ENCODE measurements at places on chromosomes 12 and 14.

GRCh38 chr14:86574051-86574777, 1044.3 kb downstream of the FLRT2 start:
- DNase-seq, result no peak

GRCh38 chr12:128449146-128449894, 182.3 kb downstream of the TMEM132C start:
- DNase-seq, result no peak

DNA sequence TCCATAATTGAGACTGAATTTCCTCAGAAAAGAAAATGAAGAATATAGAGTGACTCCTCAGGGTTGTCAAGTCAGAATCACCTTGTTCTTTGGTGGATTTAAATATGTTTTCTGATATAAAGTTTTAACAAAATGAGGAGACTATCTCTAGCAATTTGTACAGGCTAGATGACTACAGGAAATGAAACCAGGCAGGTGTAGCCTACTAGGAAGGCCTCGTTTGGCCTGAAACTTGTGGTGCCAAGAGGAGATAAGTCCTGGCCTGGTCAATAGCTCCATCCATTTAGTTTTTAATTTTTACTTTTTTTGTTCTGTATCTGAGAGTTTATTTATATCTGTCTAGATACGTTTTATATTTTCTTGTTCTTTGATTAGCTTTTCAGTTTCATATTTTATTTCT, 41.5 kb downstream of the SNAPC1 start:
- no peak for DNase-seq

GRCh38 chr12:56688846-56689109, 694 bp upstream of the PTGES3 start:
- DNase-seq, result no peak

GRCh38 chr14:106372870-106373652, 846.7 kb downstream of the TMEM121 start:
- no peak for DNase-seq

- no peak for DNase-seq
Measured at GRCh38 chr14:100889641-100890040, 13.9 kb downstream of the RTL1 start.

- DNase-seq, result no peak
Measured at GRCh38 chr12:9361879-9362326, 153.7 kb upstream of the PZP start.

DNA sequence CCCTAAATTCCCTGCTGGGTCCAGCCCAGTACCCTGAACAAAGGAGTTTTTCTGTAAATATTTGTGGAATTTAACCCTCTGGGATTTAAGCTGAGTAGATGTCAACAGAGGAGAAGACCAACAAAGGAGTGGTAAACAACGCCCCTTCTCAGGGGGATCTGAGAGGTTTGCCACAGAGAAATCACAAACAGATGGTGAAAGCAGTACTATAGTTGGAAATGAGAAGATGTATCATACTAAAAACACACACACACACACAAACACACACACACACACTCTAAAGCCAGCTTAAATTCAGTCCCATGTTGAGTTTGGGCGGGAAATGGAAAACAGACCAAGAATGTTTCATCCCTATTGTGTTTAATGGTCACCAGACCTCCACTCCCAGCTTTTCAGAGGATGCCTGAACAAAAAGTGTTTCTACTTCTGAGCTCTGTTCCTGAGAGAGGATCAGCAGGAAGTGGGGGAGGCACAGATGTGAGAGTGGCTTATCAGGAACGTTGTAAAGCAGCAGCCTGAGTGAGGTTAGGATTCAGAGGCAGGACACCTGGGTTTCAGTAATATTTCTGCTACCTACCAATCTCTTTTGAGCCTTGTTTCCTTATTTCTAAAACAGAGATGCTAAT, 3.2 kb downstream of the BIN2 start:
- no peak for DNase-seq

GRCh38 chr14:65357113-65357512, 55.4 kb upstream of the FUT8 start:
- DNase-seq, result no peak

DNA sequence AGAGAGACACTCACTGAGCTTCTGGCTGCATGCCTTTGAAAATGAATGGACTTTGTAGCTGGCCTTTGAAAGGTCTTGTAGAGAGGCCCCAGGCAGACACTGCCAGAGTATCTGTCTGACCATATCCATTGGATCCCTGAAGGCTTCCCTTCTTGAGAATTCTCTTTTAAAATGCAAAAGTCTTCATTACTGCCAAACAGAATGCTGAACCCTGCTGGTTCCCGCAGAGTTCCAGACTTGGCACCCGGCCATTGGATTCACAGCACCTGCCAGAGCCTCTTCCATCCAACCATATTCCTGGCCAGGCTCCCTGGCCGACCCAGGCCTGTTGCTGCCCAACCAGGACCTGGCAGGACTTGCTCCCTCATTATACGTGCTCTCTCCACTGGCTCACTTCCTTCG, 182.5 kb downstream of the GXYLT1 start:
- DNase-seq, result no peak

- DNase-seq, result no peak
Measured at GRCh38 chr12:68406134-68406576, 74.0 kb upstream of the MDM1 start.

- DNase-seq, result no peak
Measured at GRCh38 chr12:76402259-76402658, 54.0 kb upstream of the BBS10 start.

GRCh38 chr12:120381752-120382419, 12.9 kb upstream of the MSI1 start:
- no peak for DNase-seq

GRCh38 chr14:44895716-44896115, 66.0 kb downstream of the KLHL28 start:
- DNase-seq, result no peak

GRCh38 chr14:106228541-106229158, 702.3 kb downstream of the TMEM121 start:
- no peak for DNase-seq
